ENCODE measurements at places on chromosomes 1 and 21. TPM values are rescaled to one million over a fixed set of nuclear protein-coding genes. Genes with fewer than 3 reads are reported as not detected.

- no peak for DNase-seq
Observed at GRCh38 chr1:71630073-71630472, 549.2 kb upstream of the ZRANB2 start.

DNA sequence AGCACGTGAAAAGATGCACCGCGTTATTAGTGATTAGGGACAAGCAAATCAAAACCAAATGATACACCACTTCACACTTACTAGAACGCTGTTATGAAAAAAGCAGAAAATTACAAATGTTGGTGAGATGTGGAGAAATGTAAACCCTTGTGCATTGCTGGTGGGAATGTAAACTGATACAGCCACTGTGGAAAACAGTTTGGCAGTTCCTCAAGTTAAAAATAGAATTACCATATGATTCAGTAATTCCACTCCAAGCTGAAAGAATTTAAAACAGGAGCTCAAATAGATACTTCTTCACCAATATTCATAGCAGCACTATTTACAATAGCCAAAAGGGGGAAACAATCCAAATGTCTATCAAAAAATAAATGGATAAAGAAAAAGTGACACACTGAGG, 10.3 kb upstream of the EVI5 start:
- no peak for DNase-seq

The SMPDL3B gene
- not detected for total RNA-seq

DNA sequence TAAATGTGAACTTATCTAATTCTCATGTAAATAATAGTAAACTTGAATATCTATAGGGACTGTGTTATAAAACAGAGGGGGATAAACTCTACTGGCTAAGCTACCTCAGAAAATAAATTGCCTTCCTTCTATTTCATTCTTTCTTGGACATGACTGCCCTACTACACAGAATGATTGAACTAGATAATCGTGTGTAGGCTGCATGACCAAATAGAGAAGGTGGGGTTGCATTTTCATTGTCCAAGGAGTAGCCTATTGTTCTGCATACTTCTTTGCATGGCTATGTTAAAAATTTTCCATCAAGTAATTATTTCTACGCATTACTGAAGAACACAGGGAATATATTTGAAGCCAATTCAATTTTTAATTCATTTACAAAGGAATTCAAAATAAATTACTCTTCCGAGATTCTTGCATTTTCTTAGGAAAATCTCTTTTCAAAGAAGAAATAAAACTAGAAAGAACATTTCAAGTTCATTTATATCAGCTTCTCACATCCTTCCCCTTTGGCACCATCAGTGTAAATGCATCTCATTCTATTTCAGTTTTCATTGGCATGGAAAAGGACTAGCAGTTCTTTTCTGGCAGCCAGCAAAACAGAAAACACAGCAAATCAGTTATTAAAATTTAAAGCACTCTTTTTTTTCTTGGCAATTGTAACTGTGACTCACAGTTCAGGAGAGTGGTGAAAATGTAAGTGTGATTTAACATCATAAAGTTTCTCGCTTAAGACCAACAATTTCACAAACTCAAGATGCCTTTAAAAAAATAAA, 714.7 kb downstream of the NCAM2 start:
- peak; percentile 5 for DNase-seq

The OR2M3 gene
- total RNA-seq, result not detected

The COL6A1 gene
- 868 TPM for total RNA-seq

The LRRIQ3 gene
- 0.12 TPM for total RNA-seq

DNA sequence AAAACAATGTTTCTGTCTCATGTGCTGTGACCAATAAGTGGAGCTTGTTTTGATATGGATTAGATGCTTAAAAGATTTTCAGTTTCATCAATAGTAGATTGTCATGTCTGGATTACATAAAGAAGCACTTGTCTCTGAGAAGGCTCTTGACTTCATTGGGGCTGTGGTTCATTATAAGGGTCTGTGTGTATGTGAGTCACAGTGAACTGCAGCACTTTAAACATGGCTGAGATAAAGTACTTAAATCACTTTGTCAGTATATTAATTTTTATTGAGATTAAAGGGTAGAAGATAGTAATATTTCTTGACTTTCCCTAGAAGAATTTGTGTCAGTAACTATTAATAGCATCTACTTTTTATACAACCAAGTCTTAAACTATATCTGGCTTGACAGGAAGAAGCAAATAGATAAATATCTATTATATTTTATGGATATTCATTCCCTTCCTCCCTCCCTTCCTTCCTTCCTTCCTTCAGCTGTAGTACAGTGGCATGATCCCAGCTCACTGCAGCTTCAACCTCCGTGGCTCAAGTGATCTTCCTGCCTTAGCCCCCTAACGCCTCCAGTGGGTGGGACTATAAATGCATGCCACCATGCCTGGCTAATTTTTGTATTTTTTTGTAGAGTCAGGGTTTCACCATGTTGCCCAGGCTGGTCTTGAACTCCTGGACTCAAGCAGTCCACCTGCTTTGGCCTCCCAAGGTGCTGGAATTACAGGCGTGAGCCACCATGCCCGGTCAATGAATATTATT, 48.8 kb downstream of the ZFYVE9 start:
- no peak for DNase-seq

- DNase-seq, result no peak
Observed at GRCh38 chr1:26055041-26055440, 9.1 kb upstream of the SLC30A2 start.

The OR6N1 gene
- total RNA-seq, result not detected

GRCh38 chr1:209882942-209883340, 55.1 kb upstream of the SYT14 start:
- no peak for DNase-seq

DNA sequence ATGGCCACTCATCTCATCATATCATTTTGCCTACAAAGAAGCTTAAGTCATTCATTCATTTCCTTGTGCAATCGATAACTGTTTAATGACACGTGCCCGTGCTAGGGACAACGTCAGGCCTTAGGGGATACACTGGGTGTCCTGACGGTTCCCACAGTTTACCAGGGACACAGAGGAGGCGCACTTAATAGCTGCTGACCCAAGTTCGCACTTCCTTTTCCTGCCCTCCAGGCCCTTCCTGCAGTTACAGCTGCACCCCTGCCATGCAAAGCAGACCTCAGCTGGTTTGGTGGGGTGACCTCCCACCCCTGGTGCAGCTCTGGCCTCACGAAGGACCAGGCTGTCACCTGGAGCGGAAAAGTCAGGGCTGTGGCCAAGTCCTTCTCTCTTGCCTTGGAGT, 4.2 kb downstream of the SPATA21 start:
- DNase-seq, result no peak

- no peak for DNase-seq
Observed at GRCh38 chr1:84181350-84182005, 37.4 kb downstream of the PRKACB start.

The MFSD2A gene
- 5.8 TPM for total RNA-seq

The FNDC10 gene
- 8.7 TPM for total RNA-seq

The ELF3 gene
- not detected for total RNA-seq

The ZFP69B gene
- 7.2 TPM for total RNA-seq

DNA sequence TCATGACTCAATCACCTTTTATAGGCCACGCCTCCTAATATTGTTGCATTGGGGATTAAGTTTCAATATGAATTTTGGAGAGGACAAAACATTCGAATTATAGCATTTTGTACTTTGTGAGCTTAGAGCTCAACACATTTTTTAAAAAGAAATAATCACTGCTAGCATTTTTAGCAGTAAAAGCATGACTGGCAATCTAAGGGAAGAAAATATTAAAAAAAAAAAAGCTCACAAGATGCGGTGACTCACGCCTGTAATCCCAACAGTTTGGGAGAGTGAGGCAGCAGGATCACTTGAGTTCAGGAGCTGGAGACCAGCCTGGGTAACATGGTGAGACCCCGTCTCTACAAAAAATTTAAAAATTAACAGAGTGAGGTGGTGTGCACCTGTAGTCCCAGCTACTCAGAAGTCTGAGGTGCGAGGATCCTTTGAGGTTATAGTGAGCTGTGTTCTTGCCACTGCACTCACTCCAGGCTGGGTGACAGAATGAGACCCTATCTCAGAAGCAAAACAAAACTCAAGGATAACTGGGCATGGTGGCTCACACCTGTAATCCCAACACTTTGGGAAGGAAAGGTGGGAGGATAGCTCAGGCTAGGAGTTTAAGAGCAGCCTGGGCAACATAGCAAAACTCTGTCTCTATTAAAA, 28.8 kb upstream of the DIPK1A start:
- peak; percentile 37 for DNase-seq

- DNase-seq, result no peak
Observed at GRCh38 chr1:9416918-9417500, 122.3 kb upstream of the SLC25A33 start.

DNA sequence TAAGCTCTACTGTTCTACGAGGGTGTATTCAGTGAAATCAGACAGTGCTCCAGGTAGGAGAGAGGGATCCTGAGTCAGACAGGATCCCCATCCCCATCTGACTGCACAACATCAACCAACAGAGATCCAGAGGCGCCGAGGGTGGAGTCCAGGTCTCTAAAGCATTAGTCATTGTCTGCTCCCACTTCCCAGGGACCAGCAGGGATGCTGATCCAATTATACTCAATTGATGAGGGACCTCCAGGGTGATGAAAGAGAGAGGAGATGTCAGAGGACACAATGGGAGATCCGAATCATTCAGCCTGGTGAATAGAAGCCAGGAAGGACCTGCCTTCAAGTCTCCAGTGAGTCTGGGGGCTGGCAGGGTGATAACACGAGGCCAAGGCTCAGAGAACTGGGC, 39.5 kb upstream of the STMN1 start:
- no peak for DNase-seq

The CASQ2 gene
- not detected for total RNA-seq

- DNase-seq, result no peak
Observed at GRCh38 chr1:93056649-93057048, 22.4 kb upstream of the MTF2 start.

The FAM177B gene
- not detected for total RNA-seq

The ALDH4A1 gene
- 5.3 TPM for total RNA-seq

The SHE gene
- total RNA-seq, result not detected

DNA sequence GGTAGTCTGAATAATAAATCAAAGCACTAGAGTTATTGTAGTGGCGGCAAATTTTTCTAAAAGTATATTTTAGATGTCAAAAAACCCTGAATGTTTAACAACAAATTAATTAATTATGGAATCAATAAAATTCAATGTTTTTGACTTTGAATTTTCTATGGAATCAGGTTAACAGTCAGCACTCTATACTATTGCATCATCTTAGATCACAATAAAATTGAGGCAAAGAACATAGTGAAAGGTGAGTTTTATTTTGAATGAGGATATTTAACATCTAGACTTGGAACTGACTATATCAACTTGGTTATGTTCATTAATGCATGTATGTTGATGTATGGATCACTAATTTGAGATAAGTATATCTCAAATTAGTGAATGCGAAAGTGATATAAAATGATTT, 148.5 kb downstream of the TNFSF18 start:
- no peak for DNase-seq

GRCh38 chr1:152160576-152160975, 1.5 kb upstream of the RPTN start:
- DNase-seq, result no peak

DNA sequence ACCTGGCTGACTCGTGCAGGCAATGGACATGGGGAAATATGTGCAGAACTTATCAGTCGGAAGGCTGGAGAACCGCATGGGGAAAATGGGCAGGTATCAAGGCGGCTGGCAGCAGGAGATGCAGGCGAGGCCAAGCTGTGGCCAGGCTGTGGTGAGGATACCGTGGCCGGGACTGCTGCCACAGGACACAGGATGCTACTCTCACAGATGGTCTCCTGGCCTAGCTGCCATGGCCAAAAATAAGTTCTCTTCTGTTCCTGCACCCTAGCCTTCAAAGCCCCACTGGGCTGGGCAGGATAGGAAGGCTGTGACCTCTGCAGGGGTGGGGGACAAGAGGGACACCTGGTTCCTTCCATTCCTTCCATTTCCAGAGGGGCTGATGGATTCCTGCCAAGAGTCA, 26.4 kb downstream of the TEX35 start:
- DNase-seq, result no peak

- DNase-seq, result no peak
Observed at GRCh38 chr1:179038528-179039281, 13.0 kb downstream of the FAM20B start.

DNA sequence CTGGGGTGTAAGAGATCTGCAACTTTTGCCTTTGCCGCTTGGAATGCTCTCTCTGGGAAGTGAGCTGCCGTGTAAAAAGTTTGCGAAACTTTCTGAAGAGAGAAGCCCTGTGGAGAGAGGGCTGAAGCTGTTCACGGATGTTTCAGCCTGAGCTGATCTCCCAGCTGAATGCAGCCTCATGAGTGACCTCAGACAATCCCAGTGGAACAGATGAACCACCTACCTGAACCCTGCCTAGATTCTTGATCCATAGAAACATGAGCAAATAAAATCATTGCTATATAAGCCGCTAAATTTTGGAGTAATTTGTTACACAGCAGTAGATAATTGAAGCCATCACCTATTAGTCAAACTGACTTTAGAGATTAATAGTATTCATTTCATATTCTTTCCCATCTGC, 4.4 kb upstream of the ALG6 start:
- DNase-seq, result no peak

DNA sequence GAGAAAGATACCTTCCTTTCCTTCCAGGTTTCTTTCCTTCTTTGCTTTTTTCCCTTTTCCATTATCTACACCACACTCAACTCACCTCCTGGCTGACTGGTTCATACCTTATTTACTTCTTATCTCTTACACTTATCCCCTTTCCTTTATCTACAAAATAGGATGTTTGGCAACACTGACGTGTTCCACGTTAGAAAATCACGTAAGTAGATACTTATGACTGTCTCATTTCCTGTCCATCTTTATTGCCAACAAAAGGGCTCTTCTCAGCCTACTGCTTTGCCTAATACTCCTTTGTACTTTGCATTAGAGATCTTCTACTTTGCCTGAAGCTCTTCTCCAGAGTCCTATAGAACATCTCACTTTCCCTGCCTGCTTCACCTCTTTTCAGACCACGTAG, 25.1 kb downstream of the SYNJ1 start:
- no peak for DNase-seq

The IGFN1 gene
- 0.16 TPM for total RNA-seq

GRCh38 chr1:243394601-243395464, 139.0 kb downstream of the SDCCAG8 start:
- no peak for DNase-seq

DNA sequence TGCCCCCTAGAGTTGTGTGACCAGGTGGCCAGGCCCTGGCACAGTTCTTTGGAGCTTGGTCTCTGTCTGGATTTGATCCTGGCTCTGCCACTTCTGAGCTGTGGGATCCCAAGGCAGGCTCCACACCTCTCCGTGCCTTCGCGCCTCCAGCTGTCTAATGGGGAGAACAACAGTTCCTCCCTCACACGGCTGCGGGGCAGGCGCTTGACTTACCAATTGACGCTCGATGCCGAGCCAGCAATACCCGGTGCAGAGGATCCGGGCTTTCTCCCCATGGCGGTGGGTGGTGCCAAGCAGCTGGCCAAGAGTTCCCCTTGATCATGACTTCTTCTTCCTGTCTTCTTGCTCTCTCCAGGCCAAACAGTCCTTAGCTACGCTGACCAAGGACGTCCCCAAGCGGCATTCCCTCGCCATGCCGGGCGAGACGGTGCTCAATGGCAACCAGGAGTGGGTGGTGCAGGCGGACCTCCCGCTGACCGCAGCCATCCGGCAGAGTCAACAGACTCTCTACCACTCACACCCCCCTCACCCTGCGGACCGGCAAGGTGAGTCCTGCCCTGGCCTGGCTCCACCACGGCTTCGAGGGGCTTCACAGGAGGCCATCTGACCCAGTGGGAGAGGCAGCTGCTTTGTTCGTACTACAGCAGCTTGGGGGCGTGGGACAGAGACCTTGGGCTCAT, 97.7 kb upstream of the TMEM51 start:
- no peak for DNase-seq

The PGLYRP4 gene
- total RNA-seq, result not detected
